ENCODE measurements at places on chromosomes 3 and 15. TPM values are rescaled to one million over a fixed set of nuclear protein-coding genes. Genes with fewer than 3 reads are reported as not detected.

DNA sequence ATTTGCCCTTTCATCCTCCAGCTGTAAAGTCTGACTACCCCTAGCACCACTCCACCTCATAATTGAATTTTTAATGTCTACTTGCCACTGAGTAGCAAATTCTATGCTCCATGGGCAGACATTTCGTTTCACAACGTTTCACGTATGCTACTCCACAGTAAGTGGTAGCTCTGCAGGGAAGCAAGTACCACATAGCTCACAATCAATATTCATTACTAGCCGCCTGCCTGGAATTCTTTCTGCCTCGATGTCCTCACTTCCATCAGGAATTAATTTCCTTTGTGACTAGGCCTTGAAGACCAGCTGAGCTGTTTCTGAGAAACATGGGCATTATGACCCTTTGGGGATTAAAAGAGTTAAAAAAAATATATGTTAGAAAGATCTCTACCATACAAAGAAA, 15.3 kb downstream of the NPTN start:
- no peak for DNase-seq
- no peaks in the 10 kb centered on the region for H3K27me3 ChIP-seq
- H3K4me1 ChIP-seq, result no peaks in the 10 kb centered on the region

DNA sequence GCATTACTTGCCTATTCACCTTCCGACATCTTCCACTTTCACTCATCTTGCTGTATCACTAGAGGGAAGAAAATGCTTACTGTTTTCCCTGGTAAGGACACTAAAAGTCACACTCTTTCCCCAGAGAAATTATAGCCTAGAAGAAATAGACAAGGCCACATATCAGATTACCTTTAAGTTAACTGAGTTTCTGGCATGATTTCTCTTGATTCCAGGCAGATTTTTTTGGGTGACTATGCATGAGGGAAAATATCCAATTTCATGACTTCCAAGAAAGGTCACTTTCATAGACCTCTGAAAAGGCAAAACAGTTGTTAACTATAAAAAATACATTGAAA, 30.3 kb downstream of the TCF12 start:
- no peak overlapping the region for H3K27ac ChIP-seq
- no peak overlapping the region for H3K4me3 ChIP-seq
- no peaks in the 10 kb centered on the region for H3K27me3 ChIP-seq
- H3K36me3 ChIP-seq, result no peaks in the 10 kb centered on the region

DLEC1 gene
- 23.8 TPM for total RNA-seq

FAM174B gene
- total RNA-seq, result 13.8 TPM

DNA sequence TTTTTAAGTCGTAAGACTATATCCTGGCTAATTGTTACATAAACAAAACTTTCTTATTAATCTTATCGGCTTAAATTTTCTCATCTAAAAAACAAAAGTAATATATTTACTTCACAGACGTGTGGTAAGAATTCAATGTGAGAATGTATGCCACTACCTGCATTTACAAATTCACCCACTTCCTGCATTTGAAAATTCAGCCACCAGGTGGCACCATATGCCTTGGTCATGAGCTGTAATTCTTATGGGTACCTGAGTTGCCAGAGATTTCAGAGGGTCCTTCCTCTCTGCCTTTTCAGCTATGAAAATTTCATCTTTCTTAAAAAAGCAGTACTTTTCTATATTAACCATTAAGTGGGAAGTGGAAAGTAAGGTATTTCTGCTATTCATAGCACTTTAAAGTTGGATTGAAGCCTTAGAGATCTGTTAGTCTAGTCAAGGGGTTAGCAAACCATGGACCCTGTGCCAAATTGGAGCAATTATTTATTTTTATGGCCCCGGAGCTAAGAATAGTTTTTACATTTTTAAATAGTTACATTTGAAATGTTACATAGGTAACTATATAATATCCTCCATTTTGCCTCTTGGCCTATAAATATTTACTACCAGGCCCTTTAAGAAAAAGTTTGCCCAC, 127.8 kb downstream of the HCN4 start:
- no peaks in the 10 kb centered on the region for H3K27me3 ChIP-seq
- no peaks in the 10 kb centered on the region for H3K4me1 ChIP-seq
- H3K36me3 ChIP-seq, result no peaks in the 10 kb centered on the region
- H3K4me3 ChIP-seq, result no peak overlapping the region

TMCO5A gene
- not detected for total RNA-seq

DNA sequence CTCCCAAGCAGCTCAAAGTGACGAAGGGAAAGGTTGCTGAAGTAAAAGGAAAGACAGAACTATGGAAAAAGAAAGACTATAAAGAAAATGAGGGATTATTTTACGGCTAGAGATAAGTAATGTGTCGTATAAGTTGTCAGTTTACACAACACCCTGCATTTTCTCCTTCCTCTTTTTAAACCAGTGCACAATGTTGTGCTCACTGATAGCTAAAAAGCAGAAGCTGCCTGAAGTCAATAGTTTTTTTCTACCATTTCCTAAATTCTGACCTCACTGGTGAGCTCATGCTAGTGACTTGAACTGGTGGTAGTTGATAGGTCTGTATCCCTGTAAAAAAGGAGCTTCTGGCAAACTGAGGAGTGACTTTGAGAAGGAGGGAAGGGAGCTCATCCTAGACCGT, 368.6 kb upstream of the GBE1 start:
- H3K4me3 ChIP-seq, result no peak overlapping the region
- H3K4me1 ChIP-seq, result no peaks in the 10 kb centered on the region
- no peak for DNase-seq
- H3K27ac ChIP-seq, result no peak overlapping the region
- H3K36me3 ChIP-seq, result no peaks in the 10 kb centered on the region
- no peaks in the 10 kb centered on the region for H3K27me3 ChIP-seq

DNA sequence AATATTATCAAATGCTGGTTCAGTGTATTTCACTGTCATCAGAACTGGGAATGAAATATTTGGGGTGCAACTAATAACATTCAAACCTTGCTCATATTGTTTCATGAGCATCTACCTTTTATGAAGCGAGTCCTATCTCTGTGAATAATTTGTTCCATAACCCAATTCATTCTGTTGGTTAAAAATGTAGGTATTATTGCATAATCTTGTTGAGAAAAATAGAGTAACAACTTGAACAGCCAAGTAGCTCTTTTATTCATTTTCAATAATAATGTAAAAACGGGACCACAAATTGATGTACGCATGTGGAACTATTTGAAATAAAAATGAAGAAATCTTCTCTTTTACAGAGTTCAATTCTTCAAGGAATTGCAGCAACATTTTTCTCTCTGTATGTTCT, 30.1 kb upstream of the TBC1D5 start:
- H3K27me3 ChIP-seq, result no peaks in the 10 kb centered on the region
- H3K4me3 ChIP-seq, result no peak overlapping the region
- no peaks in the 10 kb centered on the region for H3K36me3 ChIP-seq
- DNase-seq, result no peak
